ENCODE measurements at places on chromosomes 5 and 9.

- peak; percentile 24 for DNase-seq
Observed at GRCh38 chr5:129664336-129664937, 83.5 kb upstream of the MINAR2 start.

DNA sequence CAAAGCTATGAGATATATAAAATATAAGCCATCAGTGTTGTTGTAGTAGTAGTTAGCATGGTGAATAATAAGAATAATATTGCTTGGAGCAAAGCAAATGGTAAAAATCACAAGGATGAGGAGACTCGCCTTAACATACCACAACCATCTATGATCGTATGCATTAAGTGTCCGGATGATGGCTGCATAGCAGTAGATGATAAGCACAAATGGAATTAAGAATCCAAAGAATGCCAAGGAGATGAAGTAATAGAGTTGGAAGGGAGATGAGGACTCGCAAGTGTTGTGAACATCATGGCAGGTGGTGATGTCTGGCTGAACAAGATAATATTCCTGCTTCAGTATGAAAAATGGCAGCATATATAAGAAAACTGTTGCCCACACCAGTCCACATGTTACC, 5.5 kb downstream of the F2RL2 start:
- DNase-seq: no peak

GRCh38 chr5:143511736-143512135, 108.2 kb upstream of the NR3C1 start:
- DNase-seq: no peak

- DNase-seq: no peak
Observed at GRCh38 chr5:83066548-83067110, 10.6 kb downstream of the TMEM167A start.

GRCh38 chr9:77000330-77000729, 19.1 kb upstream of the FOXB2 start:
- DNase-seq: no peak

GRCh38 chr5:132334812-132335211, 34.7 kb upstream of the SLC22A5 start:
- DNase-seq: no peak

GRCh38 chr5:118616281-118616680, 372.1 kb downstream of the DTWD2 start:
- DNase-seq: no peak

- DNase-seq: no peak
Observed at GRCh38 chr9:71648453-71648852, 119.9 kb downstream of the CEMIP2 start.

DNA sequence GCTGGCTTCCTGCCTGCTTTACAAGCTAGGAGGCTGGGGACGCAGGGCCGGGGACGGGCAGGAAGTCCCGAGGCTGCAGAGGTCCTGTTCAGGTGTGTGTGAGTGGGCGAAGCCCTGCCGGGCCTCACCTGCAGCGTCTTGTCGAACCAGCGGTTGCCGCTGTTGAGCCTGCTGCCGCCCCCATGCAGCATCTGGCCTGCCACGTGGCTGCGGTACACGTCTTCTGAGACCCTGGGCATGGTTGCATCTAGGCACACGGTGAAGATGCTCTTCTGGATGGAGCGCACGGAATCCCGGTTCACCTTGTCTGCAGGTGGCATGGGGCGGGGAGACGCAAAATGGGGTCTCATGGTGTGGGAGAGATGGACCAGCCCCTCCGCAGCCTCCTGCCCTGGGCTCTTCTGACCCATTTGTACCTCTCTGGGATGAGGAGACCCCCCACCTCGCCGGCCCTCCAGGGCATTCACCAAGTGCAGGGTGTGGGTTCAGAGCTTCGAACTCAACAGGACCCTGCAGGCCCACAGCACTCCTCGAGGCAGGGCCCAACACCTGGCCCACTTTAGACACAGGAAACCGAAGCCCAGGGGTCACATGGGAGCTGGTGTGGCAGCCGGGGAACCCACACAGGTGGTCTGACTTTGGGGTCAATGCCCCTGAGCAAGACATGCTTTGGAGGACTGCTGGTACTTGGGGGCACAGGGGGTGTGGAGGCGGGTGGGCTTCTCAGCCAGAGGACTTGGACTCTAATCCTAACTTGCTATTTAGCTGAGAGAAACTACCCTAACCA, 10.0 kb downstream of the CRAT start:
- DNase-seq: no peak

DNA sequence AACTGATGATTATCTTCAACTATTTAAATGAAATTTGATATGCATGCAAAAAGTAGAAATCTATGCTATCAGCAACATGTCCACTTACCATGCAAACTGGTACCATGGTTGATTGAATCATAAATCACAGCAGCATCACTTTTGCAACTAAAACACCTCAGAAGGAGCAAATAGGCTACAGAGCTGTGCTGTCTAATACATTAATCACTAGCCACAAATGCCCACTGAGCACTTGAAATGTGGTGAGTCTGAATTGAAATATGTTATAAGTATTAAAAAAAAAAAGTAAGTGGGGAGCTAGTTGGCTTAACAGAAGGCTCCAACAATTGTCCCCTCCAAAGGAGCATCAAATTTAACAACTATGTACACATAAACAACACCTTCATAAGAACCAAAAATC, 112.5 kb downstream of the FAM114A2 start:
- no peak for DNase-seq

GRCh38 chr5:125464847-125465432, 718.5 kb upstream of the ZNF608 start:
- no peak for DNase-seq

DNA sequence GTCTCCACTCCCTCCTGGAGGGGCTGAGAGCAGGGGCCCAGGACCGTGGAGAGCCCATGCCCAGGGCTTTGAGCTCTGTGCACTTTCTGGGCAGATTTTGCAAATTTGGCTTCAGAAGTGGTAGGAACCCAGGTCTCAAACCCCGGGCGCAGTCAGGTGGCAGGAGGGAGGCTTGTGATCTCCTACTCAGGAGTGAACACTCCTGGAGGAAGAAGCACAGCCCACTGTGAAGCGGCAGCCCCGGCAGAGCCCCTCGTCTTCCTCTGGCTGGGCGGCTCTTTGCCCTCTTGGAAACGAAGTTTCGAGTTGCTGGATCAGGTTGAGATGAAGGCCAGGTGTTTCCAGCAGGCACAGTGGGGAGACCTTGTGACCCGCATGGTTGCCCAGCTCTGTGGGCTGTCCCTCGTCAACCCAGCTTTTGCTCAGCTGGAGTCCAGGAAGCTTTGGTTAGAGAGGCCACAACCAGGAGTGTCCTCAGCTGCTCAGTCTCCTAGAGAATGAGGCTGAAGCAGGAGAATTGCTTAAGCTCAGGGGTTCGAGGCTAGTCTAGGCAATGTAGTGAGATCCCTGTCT, 48.5 kb downstream of the WNK2 start:
- no peak for DNase-seq

DNA sequence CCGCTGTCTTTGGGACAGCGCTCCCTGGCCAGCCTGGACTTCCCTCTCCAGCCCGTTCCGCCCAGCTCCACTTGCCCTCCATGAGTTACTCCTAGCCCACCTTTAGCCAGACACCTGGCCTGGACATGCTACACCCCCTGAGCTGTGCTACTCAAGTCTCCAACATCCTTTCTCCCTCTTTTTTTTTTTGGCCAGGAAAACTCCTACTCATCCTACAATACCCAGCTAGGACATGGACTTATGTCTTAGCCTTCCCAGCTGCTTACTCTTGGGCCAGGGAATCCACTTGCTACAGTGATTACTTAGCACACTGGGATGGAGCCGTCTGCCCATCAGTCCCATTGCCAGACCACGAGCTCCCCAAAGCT, 92.7 kb upstream of the PHYKPL start:
- no peak for DNase-seq

- DNase-seq: peak; percentile 60
Observed at GRCh38 chr9:100216178-100216787, 117.2 kb downstream of the INVS start.

DNA sequence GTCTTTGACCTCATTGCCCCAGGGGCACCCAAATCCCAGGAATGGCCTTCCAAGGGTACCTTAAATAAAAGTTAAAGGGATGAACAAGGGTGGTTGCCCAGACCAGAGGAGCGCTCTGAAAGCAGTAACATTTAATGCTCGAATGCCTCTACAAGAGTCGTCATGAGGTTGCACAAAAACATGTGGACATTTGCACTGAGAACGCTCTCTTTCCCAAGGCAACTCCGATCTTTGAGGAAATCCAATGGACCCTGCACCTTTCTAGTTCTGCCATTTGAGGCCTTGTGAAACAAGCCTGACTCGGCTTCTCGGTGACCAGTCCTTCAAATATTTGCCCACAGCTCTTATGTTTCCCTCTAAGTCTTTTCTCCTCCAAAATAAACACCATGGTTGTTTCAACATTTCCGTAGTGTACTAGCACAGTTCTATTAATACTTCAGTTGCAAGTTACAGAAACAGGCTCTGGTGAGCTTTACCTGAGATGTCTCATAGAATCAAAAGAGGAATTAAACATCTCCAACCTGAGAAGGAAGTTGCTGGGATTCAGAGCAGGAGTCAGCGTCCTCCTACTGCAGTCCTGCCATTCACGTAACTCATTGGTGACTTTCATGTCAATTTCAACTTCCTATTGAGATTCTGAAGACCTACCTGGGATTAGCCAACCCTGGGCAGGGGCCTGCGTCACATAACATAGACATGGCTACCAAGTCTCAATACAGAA, 168.8 kb upstream of the RAI14 start:
- DNase-seq: no peak

DNA sequence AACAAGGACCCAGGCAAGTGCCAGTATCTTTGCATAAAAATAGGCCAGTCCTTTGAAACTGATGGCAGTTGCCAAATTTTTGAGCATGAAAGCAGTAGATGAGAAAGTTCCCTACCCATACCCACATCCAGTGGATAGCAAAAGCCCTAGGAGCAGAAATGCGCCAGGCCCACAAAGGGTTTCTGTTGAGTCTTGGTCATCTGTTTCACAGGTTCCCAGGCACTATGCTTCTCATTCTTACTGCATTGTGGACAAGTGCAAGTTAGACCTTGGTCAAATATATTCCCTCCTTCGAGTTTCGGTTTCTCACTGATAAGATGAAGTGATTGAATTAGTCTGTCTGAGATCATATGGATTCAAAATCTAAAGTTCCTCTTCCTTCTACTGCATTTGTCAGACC, 152.3 kb downstream of the NR3C1 start:
- no peak for DNase-seq

DNA sequence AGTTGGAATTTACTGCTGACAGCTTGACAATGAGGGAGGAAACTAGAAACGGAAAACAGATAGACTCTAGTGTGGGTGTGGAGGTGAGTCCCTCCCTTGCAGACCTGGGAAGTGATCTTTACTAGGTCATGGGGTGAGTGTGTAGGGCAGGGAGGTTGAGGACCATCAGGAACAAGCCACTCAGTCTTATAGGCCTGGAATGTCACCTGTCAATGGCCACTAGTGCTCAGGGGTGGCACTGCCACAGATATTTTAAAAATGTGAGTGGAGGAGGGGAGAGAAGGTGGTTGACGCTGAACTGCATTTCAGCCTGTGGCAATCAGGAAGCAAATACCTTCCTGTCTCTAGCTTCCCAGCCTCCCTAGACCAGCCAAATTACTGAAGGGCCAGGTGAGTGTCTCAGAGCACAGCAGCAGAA, 9.0 kb downstream of the OR2S2 start:
- no peak for DNase-seq

GRCh38 chr5:103260951-103261350, 2.4 kb downstream of the MACIR start:
- no peak for DNase-seq

DNA sequence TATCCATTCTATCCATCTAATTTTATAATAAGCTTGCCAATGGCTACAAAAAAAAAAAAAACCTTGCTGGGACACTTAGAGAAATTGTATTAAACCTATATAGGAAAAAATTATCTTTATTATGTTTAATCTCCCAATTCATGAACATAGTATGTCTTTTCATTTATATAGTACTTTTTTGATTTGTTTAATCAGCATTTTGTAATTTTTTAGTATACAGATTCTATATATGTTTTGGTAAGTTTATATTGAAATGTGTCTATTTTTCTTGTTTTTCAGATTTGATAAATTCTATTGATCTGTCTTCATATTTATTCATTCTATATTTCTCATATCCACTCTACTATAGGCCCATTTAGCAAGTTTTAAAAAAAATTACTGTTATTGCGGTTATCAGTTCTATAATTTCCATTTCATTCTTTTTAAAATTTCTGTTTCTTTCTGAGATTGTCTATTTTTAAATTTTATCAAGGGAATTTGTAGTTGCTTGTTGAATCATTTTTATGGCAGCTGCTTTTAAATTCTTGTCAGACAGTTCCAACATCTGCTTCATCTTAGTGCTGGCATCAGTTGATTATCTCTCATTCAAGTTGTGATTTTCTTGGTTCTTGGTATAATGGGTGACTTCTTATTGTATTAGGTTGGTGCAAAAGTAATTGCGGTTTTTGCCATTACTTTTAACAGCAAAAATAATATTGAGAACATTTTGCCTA, 170.1 kb upstream of the S1PR3 start:
- DNase-seq: no peak

DNA sequence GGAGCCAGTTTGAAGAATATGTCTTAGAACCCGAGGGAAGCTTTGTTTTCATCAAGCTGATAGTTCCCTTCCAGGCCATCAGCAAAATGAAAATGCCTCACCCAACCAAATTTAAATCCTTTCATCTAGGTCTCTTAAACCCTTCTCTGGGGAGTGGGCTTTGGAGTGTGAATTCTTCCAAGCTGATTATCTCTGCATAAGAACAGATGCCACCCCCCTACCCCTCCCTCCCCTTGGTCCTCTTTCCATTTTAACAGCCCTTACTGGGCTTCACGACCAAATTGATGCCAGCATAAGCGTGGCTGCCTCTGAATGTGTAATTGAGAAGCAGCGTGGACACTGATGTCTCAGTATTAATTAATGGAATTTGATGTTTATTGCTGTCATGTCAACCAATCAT, 509.7 kb upstream of the CLINT1 start:
- DNase-seq: no peak

DNA sequence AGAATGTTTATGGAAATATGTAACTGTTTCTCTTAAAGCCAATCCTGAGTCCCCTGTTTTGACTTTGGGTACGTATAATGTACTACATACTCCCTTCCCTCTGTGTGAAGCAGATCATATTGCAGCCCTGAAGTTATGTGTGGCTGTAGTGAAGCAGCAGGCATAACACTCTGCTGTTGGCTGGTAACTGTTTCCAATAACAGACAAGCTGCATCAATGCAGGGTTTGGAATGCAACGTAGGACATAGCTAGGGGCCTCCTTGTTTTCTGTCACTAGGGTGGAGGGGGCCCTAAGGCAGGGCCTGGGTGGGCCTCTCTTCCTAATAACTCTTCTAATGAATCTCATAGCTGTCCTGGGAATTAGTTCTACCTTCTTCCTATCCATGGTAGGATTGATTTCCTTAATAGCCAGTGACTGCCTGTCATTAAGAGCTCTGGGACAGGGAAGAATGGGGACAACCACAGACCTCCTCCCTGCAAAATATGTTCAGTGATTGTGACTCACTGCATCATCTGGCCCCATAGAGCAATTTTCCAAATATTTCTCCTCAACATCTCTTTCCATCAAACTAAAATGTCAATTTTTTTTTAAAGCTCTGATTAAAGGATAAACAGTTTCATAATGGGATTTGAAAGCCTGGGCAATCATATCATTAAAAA, 129.6 kb upstream of the HMHB1 start:
- no peak for DNase-seq

GRCh38 chr9:107491081-107492053, 1.8 kb upstream of the KLF4 start:
- DNase-seq: no peak

- no peak for DNase-seq
Observed at GRCh38 chr5:31741496-31741895, 102.6 kb downstream of the PDZD2 start.

- DNase-seq: no peak
Observed at GRCh38 chr5:151492729-151493128, 45.3 kb downstream of the SLC36A1 start.

Measured in CD4-positive, alpha-beta T cell treated with Interleukin-4 for 4 hours (primary cell).